ENCODE measurements at places on chromosomes 16 and 17. TPM values are rescaled to one million over a fixed set of nuclear protein-coding genes. Genes with fewer than 3 reads are reported as not detected.

DNA sequence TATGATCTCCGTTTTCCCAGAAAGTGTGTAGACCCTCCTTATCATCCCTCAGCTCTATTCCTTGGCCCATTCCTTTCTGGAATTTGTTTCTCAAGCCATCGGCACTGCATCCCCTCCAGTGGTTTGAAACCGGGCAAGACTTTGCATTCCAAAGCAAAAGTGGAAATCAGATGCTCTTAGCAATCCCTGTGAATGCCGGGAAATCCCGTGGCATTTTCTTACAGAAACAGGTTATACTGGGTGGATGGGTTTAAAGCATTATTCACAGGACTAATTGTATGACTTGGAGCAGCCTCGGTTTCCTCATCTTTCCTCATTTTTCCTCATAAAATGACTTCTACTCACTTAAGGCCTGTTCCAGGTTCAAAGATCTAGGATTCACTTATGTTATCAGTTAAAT is 52.0 kb downstream of the MAP2K6 start:
- DNase-seq, result no peak

Gene RAPGEFL1
- 2.3 TPM for polyA plus RNA-seq

- no peak for DNase-seq
These were observed 39.2 kb downstream of the ZNF778 start for GRCh38 chr16:89256651-89257254.

Gene KRTAP9-2
- not detected for polyA plus RNA-seq

GRCh38 chr17:27564463-27564862 is 66.5 kb upstream of the LGALS9 start:
- no peak for DNase-seq

Gene PRAC2
- polyA plus RNA-seq, result 0.98 TPM

- DNase-seq, result no peak
These were observed 14.9 kb downstream of the MYBBP1A start for GRCh38 chr17:4540224-4540651.

Gene GRB7
- polyA plus RNA-seq, result 0.23 TPM

Gene OTOA
- 0.04 TPM for polyA plus RNA-seq

Gene TP53TG3F
- polyA plus RNA-seq, result not detected

Gene REXO5
- polyA plus RNA-seq, result 3.2 TPM

Gene HSD17B2
- polyA plus RNA-seq, result 0.60 TPM

DNA sequence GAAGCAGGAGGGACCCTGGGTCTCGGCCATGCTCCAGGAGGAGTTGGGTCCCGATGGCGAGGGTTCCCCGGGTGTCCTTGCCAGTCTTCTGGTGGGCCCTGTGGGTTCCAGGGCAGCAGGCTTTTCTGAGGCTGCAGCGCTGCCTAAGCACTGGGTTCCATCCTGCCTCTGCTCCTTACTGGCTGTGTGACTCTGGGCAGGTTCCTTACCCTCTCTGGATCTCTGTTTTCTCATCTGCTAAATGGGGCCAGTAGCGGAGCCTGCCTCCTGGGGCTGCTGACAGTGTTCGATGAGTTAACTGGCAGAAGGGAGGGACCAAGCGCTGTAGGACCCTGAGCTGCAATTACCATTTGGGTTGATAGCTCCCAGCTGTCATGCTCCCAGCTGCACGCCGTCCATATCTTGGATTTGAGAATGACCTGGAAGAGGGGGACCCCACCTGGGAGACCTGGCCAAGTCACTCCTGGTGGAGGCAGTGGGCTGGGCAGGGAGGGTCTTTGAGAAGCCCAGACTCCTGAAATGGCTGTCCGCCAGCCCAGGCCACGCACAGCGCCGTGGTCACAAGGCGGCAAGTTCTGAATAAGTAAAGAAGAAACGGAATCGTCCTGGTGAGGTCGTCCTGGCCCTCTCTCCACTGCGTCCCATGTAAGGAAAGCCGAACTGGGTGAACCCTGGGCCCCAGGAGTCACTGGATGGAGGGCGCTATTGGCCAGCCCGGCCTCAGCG is 47.2 kb upstream of the GSE1 start:
- DNase-seq, result no peak

GRCh38 chr17:29828676-29829284 is 101.2 kb downstream of the SSH2 start:
- DNase-seq, result no peak

GRCh38 chr17:81094509-81095382 is 59.8 kb downstream of the BAIAP2 start:
- peak; percentile 100 for DNase-seq

DNA sequence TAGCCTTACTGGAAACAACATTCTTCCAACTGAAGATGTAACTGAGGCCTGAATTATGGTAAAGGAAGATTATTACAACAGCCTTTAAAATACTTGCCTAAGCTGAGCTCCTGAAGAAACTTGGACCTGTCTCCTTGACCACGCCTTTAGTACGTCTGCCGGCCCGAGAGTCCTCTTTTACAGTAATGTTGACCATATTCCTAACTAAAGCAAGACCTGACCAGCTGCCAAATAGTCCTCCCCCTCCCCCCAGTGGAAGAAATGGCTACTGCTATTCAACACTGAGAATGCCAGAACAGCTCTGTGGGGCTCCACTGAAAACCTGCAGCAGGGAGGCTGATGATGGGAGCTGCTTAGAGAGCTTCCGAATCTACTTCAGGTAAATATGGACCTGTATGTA is 12.6 kb upstream of the FOXJ1 start:
- no peak for DNase-seq

GRCh38 chr17:76239538-76240274 is 587 bp downstream of the RNF157 start:
- no peak for DNase-seq

DNA sequence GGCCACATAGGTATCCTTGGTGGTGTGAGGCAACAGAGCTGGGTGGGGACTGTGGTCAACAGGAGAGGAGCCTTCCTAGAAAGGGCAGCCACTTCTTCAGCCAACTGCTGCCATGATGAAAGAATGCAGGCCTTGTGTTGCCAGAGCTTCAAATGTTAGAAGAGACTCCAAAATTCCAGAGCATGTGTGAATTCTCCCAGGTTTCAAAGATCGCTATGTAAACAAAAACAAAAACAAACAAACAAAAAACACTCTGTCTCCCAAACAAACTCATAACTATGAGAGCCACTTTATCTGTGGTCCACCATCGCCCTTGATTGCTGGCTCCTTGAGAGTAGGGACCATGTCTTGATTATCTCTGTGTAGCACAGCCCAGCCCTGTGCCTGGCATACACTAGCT is 55.5 kb upstream of the ZNF423 start:
- DNase-seq, result no peak

- no peak for DNase-seq
These were observed 12.2 kb upstream of the LONP2 start for GRCh38 chr16:48231727-48232492.

Gene GDPD1
- 0.86 TPM for polyA plus RNA-seq

Gene DPEP2
- polyA plus RNA-seq, result 0.25 TPM

Gene ALOX15
- not detected for polyA plus RNA-seq

Gene MT2A
- polyA plus RNA-seq, result 167 TPM

Gene SYNGR3
- polyA plus RNA-seq, result 3.3 TPM

DNA sequence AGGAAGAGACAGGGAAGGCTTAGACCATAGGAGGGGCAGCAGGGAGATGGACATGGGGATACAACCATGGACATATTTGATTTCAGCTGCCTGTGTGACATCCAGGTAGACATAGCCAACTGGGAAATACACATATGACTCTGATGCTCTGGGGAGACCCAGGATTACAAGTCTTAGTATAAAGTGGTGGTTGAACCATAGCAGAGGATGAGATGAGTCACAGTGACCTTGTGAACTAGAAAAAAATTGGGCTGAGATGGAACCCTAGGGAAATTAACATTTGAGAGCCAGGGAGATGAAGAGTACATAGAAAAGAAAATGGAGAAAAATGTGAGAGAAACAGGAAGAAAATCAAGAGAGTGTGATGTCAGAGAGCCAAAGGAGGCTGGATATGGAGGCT is 10.2 kb downstream of the MARCHF10 start:
- DNase-seq, result no peak

Gene CDH1
- polyA plus RNA-seq, result 0.26 TPM

- no peak for DNase-seq
These were observed 40.9 kb upstream of the BAHCC1 start for GRCh38 chr17:81354252-81354953.

- no peak for DNase-seq
These were observed 770 bp downstream of the CCNF start for GRCh38 chr16:2429771-2430663.

- no peak for DNase-seq
These were observed 5.3 kb downstream of the DHX38 start for GRCh38 chr16:72098936-72099335.

DNA sequence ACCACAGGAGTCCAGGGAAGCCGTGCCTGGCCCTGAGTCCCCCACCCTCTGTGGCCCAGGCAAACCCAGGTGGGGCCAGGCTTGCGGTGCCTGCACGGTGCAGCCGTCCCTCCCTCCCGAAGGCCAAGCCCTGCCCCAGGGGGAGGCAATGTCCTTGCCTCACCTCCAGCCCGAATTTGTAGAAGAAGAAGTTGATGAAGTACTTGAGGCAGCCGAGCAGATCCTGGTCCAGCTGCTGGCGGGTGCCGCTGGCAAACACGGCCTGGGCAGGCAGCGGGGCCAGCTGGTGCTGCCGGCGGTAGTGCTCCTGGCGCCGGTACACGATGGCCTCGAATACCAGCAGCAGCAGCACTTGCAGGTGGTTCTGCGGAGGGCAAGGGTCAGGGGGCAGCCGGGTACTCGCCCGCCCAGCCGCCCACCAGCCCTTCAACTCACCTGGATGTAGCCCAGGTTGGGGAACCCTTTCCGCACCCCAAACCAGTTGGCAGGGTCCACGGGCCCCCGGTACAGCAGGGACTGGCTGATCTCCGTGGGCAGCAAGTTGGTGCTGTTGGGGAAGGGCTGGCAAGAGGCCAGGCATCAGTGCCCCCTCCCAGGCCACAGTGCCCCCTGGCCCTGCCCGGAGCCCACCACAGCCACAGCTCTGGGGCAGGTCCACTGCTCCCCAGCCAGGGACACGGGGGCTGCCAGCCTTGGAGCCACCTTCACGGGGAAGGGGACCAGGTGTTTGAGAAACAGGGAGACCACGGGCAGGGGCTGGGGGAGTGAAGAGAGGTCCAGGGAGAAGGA is 26.1 kb downstream of the CTU2 start:
- no peak for DNase-seq

DNA sequence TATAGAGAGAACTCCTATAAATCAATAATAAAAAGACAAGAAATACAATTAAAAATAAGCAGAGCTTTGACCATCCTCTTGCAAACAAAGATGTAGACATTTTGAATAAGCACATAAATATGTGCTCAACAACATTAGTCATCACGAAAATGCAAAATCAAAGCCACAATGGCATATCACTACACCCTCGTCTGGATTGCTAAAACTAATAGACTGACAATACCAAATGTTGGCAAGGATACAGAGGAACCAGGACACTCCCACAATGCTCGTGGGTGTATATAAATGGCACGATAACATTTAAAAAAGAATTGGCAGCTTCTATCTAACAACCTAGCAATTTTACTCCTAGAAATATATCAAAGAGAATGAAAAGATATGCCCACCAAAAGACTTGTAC is 530.8 kb downstream of the HAPSTR1 start:
- no peak for DNase-seq

Gene MT1M
- 0.94 TPM for polyA plus RNA-seq

- no peak for DNase-seq
These were observed 42.0 kb downstream of the PITPNM3 start for GRCh38 chr17:6514371-6514770.

DNA sequence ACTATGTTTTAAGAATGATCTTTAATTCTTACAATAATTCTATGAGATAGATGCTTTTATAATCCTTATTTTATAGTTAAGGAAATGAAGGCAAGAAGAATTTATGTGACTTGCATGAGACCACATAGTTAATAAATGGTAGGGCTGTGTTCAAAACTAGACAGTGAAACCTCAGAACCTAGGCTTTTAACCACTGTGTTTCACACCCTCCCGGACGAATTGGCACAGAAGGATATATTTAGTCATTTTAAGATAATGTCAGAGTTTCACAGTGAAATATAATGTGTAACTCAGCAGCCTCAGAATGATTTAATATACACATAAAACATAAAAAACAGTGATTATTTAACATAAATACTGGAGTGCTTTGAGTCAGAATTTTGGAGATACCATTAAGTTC is 57.0 kb downstream of the NSRP1 start:
- no peak for DNase-seq

DNA sequence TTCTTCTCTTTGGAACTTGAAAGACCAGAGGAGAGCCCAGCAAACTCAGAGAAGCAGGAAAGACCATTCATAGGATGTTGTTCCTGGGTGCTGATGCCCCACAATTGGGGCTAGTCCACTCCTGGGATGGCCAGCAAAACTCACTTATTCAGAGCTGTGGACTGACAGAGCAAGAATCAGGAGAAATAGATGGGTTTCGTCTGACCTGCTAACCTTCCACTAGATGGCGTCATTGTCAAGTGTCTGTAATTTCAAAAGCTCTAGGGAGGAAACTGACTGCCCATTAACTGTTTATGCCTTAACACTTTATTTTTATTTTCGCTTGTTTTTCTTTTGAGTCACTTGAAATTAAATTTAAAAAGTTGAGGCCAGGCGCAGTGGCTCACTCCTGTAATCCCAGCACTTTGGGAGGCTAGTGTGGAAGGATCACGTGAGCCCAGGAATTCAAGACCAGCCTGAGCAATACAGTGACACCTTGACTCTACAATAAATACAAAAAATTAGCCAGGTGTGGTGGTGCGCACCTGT is 28.7 kb upstream of the MILR1 start:
- peak; percentile 15 for DNase-seq

DNA sequence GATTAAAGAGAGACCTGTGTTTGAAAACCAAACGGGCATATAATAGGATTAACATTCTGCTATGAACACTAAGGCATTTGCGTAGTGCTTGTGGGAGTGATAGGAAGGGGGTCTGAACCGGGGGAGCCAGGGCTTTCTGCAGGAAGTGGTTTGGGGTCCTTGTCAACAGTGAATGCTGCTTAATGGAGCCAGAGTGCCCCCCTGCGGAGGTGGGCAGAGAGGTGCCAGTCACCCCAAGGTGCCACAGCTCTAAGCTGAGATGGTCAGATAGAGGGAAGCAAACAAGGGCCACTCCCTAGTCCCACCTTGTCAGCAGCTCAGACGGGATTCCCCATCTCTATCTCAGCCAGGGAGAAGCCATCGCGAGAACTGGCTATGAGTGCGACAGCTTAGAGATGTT is 17.7 kb downstream of the NAA60 start:
- DNase-seq, result no peak

GRCh38 chr17:9208381-9209105 is 187.2 kb downstream of the NTN1 start:
- DNase-seq, result no peak

Gene OR3A2
- polyA plus RNA-seq, result not detected

Data from BJ (cell line).